CD4-positive, alpha-beta memory T cell (primary cell): ENCODE measurements at places on chromosomes 16 and 17. TPM values are rescaled to one million over a fixed set of nuclear protein-coding genes. Genes with fewer than 3 reads are reported as not detected.
A peak's percentile ranks its signal among the peaks of the same experiment; 100 is the strongest.

DNA sequence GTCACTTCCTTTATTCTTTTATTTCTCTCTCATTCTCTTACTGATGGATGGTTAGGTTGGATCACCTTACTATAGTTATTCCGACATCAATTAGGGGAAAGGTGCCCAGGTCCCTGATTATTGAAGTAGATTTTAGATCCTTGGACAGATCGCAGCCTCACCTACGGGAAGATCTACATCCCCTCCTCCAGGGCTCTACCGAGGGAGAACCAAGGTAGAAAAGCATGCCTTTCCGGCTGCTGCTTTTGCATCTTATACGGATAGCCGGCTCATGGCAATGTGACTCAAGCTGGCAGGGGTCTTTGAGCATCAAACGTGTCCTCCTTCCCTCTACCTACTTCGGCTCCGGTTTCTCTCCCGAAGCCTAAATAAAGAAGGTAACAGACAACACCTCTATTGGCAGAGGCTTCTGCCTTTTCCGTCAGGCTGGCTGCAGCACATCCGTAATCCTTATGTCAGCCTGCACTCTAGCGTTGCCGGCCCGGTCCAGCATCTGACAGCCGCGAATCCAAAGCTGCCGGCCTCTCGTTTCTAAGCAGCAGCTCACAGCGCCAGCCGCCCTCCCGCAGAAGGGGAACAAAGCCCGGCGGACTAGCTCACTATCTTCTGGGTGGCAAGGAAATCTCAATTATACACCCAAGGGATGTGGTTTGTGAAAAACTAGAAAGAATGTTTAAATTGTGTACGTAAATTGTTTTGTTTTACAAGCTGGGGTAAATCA is 46.9 kb downstream of the IRX6 start:
- DNase-seq, result no peak
- H3K4me3 ChIP-seq, result no peak overlapping the region
- H3K27me3 ChIP-seq, result peaks cover 5% of the 10 kb centered on the region
- no peaks in the 10 kb centered on the region for H3K36me3 ChIP-seq
- no peaks in the 10 kb centered on the region for H3K4me1 ChIP-seq

DNA sequence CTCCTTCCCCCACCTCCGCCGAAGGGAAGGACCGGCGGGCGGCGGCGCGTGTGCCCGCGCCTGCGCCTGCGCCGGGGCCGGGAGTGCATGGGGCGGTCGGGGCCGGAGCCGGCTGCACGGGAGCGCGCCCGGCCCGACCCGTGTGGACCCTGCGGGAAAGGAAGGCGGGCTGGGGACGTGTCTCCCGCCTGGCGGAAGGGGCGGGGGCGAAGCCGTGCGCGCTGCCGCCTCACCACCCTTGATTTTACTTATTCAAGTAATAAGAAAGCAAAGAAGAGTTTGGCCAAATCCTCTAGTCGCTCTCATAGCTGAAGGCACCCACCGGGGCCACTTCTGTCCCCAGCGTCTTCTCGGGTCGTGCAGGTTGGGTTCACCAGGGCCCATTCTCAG is 596 bp upstream of the PFN1 start:
- peak overlapping the region; percentile 94 for H3K4me3 ChIP-seq
- peaks cover 27% of the 10 kb centered on the region for H3K36me3 ChIP-seq
- H3K4me1 ChIP-seq, result peaks cover 43% of the 10 kb centered on the region

OR1F1 gene
- 0.49 TPM for total RNA-seq

TNK1 gene
- 15.9 TPM for total RNA-seq

- no peak for DNase-seq
- peaks cover 7% of the 10 kb centered on the region for H3K4me1 ChIP-seq
- peaks cover 68% of the 10 kb centered on the region for H3K36me3 ChIP-seq
- H3K27ac ChIP-seq, result no peak overlapping the region
- no peak overlapping the region for H3K4me3 ChIP-seq
Measured at GRCh38 chr17:5391678-5392077, 27.8 kb downstream of the NUP88 start.

UTS2R gene
- total RNA-seq, result not detected

DNA sequence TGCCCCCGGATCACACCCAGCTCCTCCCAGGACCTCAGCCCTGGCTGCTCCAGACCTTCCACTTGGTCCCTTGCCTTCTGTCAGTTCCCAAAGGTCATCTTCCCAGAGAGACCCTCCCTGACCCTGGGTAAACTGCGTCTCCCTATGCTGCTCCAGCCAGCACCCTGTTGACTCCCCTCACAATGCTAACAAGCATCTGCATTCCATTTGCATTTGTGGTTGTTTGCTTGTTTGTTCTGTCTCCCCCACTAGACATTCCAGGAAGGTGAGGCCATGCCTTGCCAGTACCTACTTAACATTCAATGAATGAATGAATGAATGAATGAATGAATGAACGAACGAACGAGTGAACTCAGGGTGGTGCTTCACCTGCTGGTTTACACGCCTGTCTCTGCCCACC is 171.2 kb downstream of the WSCD1 start:
- H3K36me3 ChIP-seq, result no peaks in the 10 kb centered on the region
- no peak overlapping the region for H3K4me3 ChIP-seq
- no peak overlapping the region for H3K27ac ChIP-seq

- no peak overlapping the region for H3K4me3 ChIP-seq
- peaks cover 39% of the 10 kb centered on the region for H3K4me1 ChIP-seq
- H3K36me3 ChIP-seq, result peaks cover 50% of the 10 kb centered on the region
Measured at GRCh38 chr17:76714822-76715495, 4.2 kb upstream of the MXRA7 start.

DNA sequence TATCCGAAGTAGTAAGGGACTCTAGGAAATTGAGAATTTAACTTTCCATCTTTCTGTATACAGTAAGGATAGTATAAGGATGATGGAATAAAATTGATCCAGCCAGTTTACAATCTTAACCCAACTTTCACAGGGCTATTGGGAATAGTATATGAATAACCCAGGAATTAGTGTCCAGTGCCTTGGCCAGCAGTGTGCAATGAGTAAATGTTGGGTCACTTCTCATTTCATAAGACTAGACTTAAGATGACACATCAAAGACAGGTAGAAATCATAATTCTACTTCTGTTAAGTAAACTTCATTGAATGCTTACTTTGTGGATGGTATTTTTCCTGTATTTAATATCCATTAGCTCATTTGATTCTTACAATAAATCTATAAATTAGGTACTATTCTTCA is 949.6 kb upstream of the GOT2 start:
- H3K4me1 ChIP-seq, result no peaks in the 10 kb centered on the region
- H3K36me3 ChIP-seq, result no peaks in the 10 kb centered on the region
- DNase-seq, result no peak
- no peak overlapping the region for H3K4me3 ChIP-seq
- H3K27ac ChIP-seq, result no peak overlapping the region

DNA sequence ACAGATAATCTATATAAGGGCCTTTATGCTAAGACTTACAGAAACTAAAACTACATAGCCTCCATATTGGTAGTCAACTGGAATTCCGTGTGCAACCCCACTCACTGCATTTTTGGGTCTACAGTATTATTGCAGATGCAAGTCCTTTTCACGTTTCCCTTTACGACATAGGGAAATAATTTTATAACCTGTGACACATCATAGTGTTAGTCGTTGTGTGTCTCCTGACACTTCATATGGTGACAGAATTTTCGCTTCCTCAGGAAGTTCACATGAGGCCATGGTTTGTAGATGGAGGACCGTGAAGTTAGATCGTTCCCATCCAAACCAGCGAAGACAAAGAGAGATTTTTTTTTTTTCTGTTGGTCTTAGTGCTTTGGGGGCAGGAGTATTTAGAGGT is 15.7 kb upstream of the MRC2 start:
- peaks cover 38% of the 10 kb centered on the region for H3K36me3 ChIP-seq
- no peaks in the 10 kb centered on the region for H3K27me3 ChIP-seq
- no peak overlapping the region for H3K4me3 ChIP-seq
- DNase-seq, result no peak
- H3K4me1 ChIP-seq, result peaks cover 4% of the 10 kb centered on the region
- no peak overlapping the region for H3K27ac ChIP-seq

- H3K4me3 ChIP-seq, result no peak overlapping the region
- H3K27ac ChIP-seq, result no peak overlapping the region
- no peaks in the 10 kb centered on the region for H3K36me3 ChIP-seq
- DNase-seq, result no peak
- no peaks in the 10 kb centered on the region for H3K4me1 ChIP-seq
- H3K27me3 ChIP-seq, result no peaks in the 10 kb centered on the region
Measured at GRCh38 chr17:49201481-49201927, 8.9 kb downstream of the GNGT2 start.

- H3K36me3 ChIP-seq, result no peaks in the 10 kb centered on the region
- no peaks in the 10 kb centered on the region for H3K27me3 ChIP-seq
- H3K27ac ChIP-seq, result no peak overlapping the region
Measured at GRCh38 chr17:8776881-8777280, 18.5 kb upstream of the SPDYE4 start.

- H3K36me3 ChIP-seq, result no peaks in the 10 kb centered on the region
- H3K27me3 ChIP-seq, result no peaks in the 10 kb centered on the region
- H3K4me3 ChIP-seq, result peak overlapping the region; percentile 56
- peak; percentile 60 for DNase-seq
Measured at GRCh38 chr16:11224096-11224893, 31.7 kb downstream of the SOCS1 start.

ZNF174 gene
- total RNA-seq, result 17.9 TPM
